ENCODE measurements at places on chromosomes 2 and 18.
A peak's percentile ranks its signal among the peaks of the same experiment; 100 is the strongest.

DNA sequence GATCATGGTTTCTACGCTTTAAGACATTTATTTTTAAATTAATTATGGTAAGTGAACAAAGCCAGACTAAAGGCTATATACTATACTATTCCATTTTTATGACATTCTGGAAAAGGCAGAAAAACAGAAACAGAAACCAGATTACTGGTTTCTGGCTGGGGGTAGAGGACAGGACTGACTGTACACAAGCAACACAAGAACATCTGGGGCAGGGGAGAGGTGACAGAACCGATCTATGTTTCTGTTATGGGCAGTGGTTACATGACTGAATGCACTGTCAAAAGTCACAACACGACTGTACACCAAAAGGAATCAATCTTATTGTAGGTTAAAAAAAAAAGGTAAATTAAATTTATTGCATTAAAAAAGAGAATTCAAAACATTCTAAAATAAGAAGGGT, 64.7 kb downstream of the PTPN2 start:
- DNase-seq = no peak

DNA sequence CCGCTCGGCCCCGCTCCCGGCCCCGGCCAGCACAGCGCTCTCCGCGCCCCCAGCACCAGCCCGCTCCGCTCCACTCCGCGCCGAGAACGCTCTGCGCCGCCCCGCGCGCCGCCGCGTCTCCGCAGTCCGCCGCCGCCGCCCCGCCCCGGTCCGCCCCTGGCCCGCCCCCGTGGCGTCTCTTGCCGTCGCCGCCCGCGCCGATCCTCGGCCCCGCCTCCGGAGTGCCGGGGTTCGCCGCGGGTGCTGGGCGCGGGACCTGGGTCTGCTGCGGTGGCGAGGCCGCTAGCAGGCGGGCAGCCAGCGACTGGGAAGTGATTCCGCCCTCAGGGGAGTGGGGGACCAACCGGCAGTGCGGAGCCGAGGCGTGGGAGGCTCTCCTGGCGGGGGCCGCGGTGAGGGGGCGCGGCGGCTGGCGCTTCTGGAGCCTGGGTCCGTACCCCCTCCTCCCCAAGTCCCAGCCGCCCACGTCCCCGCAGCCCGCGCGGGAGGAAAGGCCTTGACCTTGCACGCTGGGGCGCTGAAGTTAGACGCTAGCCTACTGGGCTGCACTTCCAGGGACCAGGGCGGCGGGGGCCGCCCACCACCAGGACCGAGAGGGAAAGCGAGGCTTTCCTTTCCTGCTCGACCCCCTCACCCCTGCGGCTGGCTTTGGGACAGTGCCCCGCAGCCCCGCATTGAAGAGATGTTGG, at the start of gene HS6ST1:
Gene HS6ST1 (minus strand): TSS at position 93 of the 689 bp plus-strand sequence. CDS start 305 bp downstream, outside the sequence.
- peak; percentile 88 for DNase-seq

- no peak for DNase-seq
Observed at GRCh38 chr2:120509213-120509815, 163.4 kb downstream of the INHBB start.

DNA sequence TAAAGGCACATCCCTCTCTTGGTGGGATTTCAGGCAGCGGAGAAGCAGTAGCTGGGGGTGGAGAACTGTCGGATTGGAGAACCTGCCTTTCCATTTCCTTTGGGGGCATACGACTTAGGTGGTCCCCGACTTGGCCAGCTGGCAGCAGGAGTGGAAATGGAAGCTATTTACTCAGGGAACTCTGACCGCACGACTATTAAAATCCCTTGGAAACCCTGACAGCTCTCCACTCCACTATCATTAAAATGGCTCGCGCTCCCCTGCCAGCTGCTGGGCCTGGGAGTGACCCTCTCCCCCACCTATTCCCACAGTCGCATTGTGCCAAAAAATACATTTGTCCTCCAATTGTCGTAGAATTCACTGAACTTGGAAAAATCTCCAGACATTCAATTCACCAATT, 77.7 kb upstream of the APCDD1 start:
- DNase-seq = no peak

GRCh38 chr2:239803766-239804115, 221.4 kb downstream of the NDUFA10 start:
- no peak for DNase-seq

Data from epithelial cell of esophagus (primary cell).